ENCODE measurements at places on chromosomes 16 and 17.

GRCh38 chr16:87000001-87000400 lies 317.2 kb downstream of the C16orf95 start:
- no peak for DNase-seq

DNA sequence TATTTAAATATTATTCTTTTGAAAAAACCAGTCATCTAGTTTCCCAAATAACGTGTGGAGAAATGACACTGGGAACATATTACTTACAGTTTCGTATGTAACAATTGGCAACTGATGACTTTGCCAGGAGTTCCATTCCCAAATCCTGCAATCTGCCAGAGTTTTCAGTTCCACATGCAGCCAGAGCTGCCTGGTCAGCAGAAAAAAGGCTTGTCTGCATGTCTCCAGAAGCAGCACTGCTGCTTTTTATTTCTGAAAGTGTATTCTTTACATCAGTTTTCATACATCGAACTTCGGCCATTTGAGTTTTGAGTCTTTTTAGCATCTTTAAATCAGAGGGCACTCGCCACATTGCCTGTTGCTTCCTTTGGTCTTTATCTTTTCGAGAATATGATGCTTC lies 78.4 kb downstream of the TRIM37 start:
- no peak for DNase-seq

DNA sequence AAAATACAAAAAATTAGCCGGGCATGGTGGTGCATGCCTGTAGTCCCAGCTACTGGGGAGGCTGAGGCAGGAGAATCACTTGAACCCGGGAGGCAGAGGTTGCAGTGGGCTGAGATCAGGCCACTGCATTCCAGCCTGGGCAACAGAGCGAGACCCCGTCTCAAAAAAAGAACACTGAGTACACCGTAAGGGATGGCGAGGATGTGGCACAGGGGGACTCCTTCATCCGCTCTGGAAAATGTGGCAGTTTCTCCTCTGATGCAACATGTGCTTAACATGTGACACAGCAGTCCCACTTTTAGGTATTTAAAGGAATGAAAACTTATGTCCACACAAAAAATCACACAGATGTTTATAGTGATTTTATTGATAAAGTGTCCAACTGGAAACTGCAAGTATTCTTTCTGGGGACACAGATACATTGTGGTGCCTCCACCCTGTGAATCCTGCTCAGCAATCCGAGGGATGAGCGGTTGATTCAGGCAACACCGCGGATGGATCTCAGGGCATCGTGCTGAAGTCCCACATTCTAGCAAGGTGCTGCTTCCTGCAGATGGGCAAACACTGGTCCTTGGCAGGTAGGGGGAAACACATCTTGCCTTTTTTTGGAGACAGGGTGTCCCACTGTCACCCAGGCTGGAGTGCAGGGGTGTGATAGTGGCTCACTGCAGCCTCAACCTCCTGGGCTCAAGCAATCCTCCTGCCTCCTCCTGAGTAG lies 3.5 kb upstream of the C16orf95 start:
- no peak for DNase-seq

DNA sequence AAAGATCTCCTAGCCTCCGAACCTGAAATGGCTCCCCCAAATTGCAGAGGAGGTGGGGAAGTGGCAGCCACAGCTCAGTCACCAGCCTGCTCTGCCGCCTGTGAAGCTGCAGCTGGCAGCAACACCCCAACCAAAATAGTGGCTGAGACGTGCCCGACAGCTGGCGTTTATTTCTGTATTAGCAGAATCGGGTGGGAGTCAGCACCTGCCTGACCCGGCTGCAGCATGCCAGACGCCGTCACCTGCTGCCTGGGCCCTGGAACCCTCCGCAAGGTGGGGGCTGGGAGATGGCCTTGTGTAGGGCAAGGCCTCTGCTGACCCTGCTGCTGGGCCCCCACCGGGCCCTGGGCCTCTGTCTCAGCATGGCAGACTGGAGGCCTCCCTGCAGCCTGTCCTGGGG lies 17.5 kb upstream of the PABPN1L start:
- no peak for DNase-seq

DNA sequence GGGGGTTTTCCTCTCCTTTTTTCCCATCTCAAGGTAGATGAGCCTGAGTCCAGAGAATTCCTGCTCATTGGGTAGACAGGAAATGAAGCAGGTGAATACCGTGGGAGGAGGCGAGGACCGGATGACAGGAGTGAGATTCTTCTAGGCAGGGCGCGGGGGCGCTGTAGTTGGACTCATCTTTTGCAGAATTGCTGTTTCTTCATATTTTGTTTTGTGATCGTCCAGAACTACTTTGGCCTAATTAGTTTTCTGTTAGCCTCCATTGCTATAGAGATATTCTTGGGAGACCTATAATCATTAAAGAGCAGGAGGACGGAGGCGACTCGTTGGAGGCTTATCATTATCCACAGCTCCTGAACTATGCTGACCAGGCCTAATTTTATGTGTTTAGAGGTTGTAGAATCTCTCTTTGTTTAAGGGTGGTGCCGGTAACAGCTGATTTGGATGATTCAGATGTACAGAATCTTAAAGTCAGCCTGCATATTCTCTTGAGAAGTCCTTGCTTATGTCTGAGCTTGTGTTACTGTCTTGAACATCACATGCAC lies 650 bp downstream of the ATP6V0A1 start:
- DNase-seq, result no peak

DNA sequence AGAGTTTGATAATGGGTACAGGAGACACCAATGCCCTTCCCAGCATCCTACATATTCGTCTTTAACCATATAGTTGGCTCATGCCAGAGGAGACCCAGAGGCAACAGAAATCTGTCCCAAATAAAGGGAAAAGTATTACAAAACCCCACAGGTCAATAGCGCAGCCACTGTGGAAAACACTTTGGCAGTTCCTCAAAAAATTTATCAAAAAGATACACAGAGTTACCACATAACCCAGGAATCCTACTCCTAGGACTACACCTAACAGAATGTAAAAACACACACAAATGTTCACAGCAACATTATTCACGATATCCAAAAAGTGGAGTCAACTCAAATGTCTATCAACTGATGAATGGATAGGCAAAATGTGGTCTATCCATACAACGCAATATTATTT lies 135.8 kb downstream of the CEP112 start:
- no peak for DNase-seq

- no peak for DNase-seq
Measured at GRCh38 chr17:14297161-14297851, 3.6 kb upstream of the HS3ST3B1 start.

GRCh38 chr16:66129196-66129595 lies 237.3 kb upstream of the CDH5 start:
- DNase-seq, result no peak

DNA sequence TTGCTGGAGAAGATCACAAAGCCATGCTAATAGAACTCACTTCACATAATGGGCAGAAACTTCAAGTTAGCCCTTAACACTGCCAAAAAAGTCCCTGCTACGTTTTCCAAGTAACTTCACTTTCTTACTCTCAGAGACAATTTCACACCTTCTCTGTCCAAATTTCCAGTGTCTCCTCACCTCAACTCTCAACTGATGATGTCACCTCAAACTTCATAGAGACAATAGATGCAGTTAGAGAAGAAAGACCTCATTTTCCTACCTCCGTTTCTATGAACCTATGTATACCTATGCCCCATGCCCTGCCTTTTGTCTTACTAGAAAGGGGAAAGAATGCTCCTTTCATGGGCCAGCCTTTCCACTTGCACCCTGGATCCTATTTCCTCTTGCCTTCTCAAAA lies 14.2 kb upstream of the EFCAB3 start:
- DNase-seq, result no peak

DNA sequence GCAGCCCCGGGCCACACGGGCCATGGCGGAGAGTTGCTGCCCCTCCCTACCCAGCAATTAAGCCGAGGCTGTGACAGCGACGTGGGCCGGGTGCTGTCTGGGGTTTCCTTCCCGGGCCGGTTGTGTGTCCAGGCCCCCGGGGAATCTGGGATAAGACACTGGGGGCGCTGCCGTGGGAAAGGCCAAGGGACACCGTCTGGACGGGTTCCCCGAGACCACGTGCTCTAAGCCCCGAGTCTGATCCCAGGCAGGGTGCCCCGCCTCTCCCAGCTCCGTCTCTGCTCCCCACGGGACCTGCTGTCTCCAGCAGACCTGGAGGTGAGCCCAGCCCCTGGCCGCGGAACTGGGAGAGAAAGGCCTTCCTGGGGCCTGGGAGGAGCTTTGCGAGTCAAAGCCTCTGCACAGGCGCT lies 92.2 kb downstream of the IRX3 start:
- no peak for DNase-seq

- no peak for DNase-seq
Measured at GRCh38 chr17:8488901-8489300, 53.2 kb downstream of the NDEL1 start.

- DNase-seq, result no peak
Measured at GRCh38 chr16:50731989-50732832, 9.7 kb upstream of the CYLD start.

DNA sequence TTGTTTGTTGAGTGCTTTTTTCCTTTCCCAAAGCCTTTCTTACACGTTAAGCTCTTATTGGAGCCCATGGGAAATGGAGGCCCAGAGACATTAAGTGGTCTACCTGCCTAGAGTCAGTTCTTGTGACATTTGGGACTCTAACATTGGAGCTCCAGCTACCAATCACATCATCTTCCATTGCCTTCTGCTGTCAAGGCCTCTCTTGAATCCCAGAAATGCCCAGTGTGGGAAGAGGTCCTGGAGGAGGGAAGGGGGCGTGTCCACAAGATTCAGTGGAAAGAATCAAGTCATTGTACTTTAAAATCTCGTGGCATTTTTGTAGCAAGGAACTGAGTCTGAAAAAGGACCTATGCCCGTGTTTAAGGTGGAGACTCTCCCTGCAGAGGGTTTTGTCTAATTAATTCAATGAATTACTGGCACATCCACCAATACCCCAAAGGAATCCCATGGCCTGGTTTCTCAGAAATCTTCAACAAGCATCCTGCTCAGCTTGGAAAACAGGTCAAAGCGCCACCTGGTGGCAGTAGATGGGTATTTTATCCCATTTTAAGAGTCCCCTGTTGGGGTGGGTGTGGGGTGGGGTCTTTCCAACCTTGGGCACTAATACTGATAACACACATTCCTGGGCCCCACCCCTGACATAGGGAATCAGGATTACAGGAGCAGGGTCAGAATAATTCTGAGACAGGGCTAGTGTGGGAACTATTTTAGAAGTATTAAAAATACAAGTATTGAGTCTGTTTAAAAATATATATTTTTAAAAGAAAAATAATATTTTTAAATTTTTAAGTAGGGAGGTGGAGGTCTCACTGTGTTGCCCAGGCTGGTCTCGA lies 24.6 kb downstream of the GPT2 start:
- DNase-seq, result peak; percentile 68

DNA sequence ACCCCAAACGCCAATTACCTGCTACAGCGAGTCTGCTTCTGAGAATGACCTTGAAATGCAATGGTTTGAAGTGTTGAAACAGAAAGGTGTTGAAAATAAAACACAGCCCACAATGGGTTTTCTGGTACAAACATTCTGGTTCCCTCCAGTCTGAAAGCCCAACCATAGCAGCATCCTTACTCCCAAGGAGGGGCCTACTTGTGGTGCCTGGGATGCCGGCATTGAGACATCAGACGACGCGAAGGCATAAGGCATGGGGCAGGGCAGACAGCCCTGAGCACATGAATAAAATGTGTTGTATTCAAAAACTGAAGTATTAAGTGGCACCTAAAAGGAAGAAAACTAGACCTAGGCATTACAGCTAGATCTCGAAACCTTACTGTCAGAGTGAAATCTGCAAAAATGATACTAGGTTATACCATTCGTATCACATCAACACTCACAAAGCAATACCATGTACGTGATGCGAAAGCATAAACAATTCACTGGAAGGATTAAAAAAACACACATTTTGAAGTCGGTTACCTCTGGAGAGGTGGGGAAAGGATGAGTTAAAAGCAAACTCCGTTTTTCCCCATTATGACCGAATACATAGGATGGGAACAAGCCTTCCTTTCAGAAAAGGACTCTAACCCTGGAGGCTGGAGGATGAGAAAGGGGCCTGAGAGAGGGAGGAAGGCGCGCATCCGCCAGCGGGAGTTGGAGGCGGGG lies 702 bp downstream of the NUDT21 start:
- no peak for DNase-seq

- no peak for DNase-seq
Measured at GRCh38 chr16:67786491-67786890, 19.9 kb downstream of the RANBP10 start.

DNA sequence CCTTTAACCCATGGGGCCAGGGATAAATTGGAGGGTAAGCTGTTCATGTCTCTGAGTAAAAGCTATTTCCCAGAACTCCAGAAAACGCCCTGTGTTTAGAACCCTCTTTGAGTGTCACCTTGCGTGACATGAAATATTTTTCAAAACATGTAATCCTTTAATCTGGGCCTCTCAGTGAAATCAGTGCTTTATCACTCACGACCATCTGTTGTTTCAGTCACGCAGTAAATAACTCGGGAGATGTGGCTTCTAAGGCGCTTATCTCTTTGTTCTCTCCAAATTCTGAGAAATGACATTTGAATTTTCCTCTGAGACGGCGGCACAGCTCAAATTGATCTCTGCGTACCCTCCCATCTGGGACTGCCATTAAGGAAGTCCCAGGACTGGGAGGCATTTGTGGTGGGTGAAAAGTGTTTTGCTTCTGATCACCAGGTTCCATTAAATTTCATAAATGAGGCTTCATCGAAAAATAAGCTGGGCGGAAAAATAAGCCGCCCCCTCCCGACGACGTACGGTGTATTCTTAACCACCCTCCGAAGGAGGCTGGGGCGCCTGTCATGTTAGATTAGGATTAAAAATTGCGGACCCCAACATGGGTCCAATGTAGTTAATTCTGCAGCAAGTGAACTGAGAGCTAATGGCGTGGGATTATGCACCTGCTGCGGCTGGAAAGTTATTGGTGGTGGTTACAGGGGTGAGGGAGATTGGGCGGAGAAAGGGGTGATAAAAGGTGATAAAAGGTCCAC lies 12.7 kb downstream of the WFDC1 start:
- DNase-seq, result no peak

GRCh38 chr16:85947230-85948137 lies 48.5 kb downstream of the IRF8 start:
- no peak for DNase-seq

DNA sequence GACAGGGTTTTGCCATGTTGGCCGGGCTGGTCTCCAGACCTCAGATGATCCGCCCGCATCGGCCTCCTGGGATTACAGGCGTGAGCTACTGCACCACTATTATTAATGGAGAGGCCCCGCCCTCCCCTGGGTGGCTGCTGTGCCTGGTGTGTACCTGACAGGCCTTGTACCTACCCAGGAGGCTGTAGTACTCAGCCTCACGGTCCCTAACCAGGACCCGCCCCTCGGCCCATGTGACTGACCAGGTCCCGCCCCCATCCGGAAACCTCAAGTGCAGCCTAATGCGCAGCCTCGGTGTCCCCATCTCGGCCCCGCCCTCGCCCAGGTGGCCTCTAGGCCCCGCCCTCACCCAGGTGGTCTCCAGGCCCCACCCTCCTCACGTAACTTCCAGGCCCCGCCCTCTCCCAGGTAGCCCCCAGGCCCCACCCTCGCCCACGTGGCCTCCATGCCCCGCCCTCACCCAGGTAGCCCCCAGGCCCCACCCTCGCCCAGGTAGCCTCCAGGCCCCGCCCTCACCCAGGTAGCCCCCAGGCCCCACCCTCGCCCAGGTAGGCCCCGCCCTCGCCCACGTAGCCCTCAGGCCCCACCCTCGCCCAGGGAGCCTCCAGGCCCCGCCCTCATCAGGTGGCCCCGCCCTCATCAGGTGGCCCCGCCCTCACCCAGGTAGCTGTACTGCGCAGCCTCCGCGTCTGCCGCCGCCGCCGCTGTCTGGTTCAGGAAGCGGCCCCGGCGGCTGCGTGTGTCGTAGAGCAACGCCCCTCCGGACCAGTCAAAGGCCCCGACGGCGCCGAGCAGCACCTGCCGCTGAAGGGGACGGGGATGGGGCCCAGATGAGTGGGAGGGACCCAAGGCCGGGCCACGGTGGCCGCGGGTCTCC lies 31.0 kb downstream of the HASPIN start:
- DNase-seq, result peak; percentile 34

GRCh38 chr17:32725697-32726096 lies 151.2 kb downstream of the MYO1D start:
- no peak for DNase-seq
